ENCODE measurements at places on chromosomes 5 and 9. TPM values are rescaled to one million over a fixed set of nuclear protein-coding genes. Genes with fewer than 3 reads are reported as not detected.

DNA sequence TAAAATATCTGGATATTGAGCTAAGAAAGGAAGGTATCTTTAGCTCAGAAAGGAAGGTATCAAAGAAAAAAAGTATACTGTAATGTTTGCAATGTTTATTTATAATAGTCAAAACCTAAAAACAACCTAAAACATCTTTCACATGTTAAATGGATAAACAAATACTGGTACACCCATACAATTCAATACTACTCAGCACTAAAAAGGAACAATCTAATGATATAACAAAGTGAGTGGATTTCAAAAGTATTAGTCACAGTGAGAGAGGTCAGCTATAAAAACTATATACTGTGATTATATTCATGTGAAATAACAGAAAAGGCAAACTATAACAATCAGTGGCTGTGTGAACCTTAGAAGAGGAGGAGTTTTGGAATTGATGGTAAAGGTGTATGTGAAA is 455.0 kb upstream of the FTMT start:
- DNase-seq = no peak

Gene OGN
- 11.5 TPM for total RNA-seq

Gene LCN9
- not detected for total RNA-seq

DNA sequence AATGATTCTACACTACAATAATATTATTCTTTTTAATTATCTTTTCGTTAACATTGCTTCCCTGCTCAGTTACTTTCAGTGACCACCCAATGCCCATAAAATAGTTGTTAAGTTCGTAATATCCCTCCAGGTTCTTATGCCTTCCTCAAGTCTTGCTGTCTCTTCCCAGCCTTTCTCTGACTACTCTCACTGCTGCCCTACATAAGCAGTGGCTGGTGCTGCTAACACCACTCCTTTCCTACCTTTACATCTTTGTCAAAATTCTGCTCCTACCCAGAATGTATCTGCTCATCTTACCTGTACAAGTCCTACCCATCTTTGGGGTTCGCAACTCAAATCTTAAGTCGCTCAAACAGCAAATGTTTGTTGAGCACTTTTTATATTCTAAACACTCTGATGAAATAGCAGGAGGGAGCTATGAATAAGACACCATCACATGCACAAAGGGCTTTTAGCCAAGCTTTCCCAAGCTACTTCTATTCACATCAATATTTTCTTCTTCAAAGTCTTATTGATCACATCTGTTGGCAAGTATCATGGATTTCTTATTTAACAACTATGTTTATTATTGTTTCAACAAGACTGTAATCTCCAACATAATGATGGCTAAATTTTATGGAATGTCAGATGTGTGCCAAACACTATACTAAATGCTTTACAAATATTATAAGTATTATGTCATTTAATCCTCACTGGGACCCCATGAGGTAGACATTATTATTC is 29.5 kb downstream of the SLC25A46 start:
- no peak for DNase-seq

DNA sequence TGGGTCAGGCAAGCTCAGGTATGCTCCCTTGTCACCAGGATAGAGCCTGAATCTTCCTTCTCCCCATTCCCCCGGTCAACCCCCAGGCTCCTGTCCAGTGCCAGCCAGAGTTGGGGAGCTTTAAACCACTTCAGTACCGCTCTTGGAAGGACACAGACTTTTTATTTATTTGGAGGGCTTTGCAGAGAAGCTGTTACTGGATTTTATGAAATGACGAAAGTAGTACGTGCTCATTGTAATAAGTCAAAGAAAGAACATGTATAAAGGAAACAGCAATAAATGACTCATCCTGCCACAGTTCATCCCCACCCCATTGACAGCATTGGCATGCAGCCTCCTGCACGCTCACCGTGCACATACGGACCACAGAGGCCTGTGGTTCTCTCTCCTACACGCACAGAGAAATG is 230.3 kb downstream of the AUH start:
- no peak for DNase-seq

DNA sequence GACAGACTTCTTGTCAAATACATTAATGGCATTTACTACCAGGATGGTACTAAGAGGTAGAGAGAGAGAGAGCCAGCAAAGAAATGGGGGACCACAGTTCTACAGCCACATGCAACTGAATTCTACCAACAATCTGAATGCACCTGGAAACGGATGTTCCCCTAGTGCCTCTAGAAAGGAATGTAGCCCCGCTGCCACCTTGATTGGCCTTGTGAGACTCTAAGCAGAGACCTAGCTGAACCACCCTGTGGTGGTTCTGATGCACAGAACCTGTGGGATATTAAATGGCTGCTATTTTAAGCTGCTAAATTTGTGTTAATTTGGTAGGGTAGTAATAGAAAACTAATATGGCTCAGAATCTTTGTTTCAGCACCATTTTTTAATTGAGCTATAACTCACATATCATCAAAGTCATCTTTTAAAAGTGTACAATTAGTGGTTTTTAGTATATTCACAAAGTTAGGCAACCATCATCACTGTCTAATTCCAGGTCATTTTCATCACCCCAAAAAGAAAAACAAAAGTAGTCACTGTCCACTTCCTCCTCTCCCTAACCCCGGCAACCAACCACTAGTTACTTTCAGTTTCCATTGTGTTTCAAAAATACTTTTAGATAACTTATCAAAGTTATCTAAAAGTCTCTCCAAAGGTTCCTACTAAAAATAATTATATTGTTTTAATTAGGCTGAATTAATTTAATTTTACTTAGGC is 51.7 kb downstream of the CPLANE1 start:
- DNase-seq = no peak

DNA sequence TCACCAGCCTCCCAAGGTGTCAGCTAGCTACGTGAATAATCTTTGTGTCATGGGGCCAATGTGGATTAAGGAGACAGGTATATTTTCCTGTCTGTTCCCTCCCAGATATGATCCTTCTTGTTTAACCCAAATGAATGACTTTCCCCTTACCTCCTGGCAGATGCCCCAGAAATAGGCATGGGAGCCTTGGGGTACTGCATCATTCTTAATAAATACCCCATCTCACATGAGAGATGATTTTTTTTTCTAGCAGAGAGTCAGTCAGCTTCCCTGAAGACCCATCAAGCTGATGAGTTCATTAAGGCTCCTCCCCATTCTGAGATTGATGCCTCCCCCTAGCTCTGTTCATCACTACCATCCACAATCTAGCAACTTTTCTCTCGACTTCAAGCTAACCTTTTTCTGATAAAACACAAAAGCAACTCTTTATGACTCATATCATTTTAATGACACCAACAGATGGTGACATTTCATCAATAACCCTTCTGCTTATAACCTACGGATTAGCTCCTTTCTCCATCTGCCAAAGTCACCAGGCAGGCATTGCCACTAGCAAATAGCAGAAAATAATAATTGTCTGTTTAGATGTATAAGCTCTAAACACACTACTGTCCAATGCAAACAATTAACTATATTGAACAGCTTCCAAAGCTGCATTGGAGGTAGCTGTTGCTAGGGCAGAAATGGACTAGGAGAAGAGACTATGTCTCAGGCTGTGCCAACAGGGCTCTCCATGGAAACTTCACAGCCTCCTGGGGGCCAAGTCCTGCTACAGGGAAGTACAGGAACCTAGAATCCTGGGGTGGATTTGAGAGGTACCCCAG is 143.7 kb downstream of the ACER2 start:
- DNase-seq = no peak

DNA sequence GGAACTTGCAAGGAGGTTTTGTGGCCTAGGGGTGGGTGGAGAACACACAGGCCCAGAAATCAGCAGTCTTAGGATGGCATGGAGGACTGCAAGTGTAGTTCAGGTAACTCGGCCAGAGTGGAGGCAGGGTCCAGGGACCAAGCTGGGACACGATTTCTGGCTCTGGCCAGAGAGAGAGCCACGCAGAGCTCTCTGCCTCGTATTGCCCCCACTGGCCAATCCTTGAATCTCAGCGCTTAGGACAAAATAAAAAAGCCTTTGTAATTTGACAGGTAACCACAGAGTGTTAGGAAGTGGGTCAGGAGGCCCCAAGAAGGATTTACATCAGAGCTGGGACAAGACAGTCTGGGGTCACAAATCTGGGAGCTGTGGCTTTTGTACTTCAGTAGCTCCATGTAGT is 11.7 kb downstream of the MAP3K1 start:
- DNase-seq = no peak

Gene LMNB1
- total RNA-seq = 20.9 TPM

- DNase-seq = no peak
These were observed 8.6 kb downstream of the SLC6A3 start for GRCh38 chr5:1436681-1437080.
